Kidney tubule cell (primary cell): ENCODE measurements at places on chromosomes 13 and 19.

- no peak for DNase-seq
Measured at GRCh38 chr19:47239152-47239551, 8.2 kb upstream of the BBC3 start.

- DNase-seq: peak; percentile 6
Measured at GRCh38 chr13:32309312-32310133, 5.6 kb downstream of the ZAR1L start.

DNA sequence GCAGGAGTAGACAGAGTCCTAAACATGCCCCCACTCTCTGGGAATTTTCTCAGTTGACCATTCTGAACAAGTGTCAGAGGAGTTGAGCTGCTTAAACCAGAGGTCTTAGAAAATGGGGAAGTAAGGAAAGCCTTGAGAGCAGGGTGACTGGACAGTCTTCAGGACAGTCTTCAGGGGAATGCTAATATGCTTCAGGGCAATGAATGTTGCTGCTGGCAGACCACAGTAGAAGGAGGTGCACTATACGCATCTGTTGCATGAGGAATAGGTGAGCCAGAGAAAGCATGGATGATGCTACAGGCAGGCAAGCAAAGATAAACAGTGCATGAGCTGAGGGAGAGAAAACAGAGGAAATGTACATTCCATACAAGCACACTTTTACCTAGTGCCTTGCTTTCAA, 196.6 kb upstream of the GPR12 start:
- DNase-seq: no peak

DNA sequence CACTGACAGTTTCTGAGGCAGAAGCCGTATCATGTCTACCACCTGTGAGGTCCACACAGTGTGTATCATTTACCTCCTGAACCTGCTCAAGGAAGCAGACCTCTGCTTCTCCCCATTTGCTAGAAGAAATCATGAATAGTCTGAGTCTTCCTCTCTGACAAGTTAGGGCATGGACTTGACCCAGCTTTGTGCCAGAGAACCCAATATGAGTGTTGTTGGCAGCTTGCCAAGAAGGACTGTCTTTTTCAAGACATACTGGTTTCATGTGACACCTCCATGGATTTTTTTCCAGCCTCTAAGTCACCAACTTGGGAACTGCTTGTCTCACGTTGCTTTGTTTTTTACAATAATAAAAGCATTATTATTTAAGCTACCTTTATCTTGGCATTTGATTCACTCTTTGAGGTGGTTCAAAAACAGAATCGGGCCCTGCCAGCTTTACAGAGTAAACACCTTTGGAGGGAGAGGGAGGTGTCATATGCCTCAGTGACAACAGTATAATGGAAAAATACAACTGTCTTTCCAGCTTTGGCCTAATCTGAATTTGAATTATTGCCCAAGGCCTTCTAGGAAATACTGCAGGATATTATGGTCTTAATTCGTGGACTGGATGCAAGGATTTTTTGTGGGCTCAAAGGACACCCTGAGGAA, 9.6 kb downstream of the ZNF211 start:
- DNase-seq: no peak

GRCh38 chr13:67017276-67017675, 212.9 kb downstream of the PCDH9 start:
- no peak for DNase-seq

GRCh38 chr19:38134540-38135149, 89.4 kb downstream of the DPF1 start:
- peak; percentile 38 for DNase-seq

DNA sequence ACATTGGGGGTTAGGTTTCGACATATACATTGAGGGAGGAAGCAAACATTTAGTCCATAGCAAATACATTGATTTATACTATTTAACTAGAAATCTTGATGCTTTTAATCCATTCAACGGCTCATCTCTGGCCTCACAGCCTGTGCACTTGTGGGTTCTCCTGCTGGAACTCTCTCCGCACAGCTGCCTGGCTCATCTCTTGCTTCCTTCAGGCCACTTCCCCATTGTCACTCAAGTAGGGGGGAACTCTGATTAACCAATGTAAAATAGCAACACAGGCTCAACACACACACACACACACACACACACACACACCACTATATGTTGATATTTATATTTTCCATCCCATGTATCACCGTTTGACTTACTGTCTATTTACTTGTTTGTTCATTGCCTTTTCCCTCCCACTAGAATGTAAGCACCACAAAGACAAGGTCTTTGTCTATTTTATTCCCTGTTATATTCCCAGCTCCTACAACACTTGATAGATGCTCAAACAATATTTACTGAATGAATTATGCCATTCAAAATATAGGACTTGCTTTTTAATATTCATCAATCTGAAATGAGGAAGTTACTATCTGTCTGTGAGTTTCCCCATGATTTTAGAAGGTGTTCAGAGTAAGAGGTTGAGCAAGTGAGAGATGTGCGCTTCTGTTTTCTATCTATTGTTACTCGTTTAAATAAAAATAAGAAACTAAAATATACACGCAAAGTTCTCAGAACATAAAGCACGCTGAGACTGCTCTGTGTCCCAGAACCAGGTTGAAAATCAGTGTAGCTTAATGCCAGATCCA, 29.8 kb upstream of the PABPC3 start:
- DNase-seq: no peak

- DNase-seq: peak; percentile 37
Measured at GRCh38 chr19:4807188-4807587, 15.7 kb downstream of the FEM1A start.

GRCh38 chr19:41802770-41803169, 6.4 kb downstream of the CEACAM3 start:
- no peak for DNase-seq

GRCh38 chr13:35888457-35888883, 242.7 kb downstream of the DCLK1 start:
- no peak for DNase-seq

DNA sequence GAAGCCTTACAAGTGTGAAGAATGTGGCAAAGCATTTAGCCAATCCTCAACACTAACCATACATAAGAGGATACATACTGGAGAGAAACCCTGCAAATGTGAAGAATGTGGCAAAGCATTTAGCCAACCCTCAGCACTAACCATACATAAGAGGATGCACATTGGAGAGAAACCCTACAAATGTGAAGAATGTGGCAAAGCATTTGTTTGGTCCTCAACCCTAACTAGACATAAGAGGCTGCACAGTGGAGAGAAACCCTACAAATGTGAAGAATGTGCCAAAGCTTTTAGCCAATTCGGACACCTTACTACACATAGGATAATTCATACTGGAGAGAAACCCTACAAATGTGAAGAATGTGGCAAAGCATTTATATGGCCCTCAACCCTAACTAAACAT, 18.2 kb downstream of the ZNF726 start:
- DNase-seq: no peak

DNA sequence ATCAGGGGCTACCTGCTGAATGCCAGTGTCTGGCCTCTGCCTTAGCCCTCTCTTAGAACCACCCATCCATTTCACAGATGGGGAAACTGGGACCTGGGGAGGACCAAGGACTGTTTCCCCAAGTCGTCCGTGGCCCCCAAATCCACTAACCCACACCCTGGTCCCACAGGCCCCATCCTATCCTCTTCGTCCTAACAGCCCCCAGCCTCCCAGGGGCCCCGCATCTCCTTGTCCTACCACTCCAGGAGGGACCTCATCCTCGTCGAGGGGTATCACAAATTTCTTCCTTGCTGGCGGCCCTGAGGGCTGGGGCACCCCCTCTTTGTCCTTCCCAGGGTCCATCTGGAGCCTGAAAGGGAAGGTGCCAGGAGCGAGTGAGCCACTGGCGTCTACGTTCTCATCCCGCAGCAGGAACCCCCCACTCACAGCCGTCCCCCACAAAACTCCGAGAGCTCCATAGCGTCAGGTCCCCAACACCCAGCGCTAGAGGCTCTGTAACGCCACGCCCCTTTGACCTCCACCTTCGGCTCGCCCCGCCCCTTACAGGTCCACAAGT, 606 bp downstream of the ERCC1 start:
- DNase-seq: no peak

DNA sequence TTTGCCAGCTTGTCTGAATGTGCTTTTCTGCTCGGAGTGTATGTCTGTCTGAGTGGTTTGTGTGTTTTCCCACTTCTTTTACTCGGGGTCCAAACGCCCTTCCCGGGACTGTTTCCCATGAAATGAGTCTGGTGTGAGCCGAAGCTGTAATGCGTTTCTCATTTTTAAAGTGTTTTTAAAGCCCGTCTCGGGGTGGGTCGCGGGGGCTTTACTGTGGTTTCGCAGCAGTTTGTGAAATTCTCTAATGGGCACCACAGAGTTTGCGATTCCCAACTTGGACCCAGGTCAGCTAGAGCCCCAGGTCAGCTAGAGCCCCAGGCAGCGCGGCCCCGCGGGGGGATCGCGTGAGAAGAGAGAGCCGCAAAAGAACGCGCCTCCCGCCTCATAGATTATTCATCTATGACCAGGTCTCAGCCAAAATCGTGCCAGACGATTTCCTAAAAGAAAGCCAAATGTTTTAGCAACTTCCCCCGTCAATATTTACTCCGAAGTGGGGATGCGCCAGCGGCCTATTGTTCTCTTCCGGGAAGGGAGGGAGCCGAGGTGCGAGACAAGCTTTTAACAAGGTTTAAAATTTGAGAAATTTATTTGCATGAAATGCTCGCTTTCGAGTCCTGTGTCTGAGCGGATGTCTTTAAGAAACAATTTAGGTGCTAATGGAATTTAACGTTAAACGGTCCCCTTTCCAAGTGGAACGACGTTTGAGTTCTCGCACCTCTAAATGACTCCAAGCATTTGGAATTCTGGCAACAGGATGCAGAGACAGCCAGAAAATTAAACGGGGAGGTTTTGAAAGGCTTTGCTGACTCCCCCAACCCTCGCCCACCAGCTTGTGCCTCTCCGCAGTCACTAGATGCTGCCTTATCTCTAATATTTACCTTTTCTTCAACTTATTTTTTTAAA, 2.2 kb downstream of the ZIC2 start:
- DNase-seq: no peak

GRCh38 chr19:55099557-55100506, 17.6 kb downstream of the PPP1R12C start:
- DNase-seq: no peak

DNA sequence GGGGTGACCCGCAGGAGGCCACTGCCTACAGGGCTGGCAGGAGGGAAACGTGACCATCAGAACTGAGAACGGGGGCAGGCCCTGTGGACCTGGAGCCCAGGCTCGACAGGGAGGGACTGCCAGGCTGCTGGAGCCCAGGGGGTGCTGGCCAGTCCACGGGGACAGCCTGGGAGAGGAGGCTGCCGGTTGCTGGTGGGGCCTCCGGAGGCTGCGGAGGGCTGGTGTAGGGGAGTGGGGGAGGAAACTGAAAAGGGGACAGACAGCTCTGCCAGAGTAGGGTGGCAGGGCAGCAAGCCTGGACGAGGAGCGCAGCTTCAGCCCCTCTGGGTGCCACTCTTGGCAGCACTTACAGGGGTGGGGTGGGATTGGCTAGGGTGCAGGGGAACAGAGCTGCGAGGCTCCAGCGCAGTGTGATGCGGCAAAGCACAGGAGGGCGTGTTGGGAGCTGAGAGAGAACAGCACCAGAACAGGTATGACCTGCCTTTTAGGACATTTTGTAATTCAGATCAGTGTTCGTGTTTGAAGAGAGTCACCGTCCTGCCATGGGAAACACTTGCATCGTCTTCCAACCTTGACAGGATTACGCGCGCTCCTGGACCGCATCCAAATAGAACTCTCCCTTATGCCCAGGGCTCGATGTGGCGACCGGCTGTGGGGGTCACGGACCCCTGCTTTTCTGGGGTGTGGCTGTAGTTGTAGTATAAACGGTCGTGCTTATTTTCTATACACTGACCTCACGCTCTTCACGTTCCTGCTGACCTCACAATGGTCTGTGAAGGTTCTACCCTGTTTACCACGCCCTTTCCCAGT, 19.9 kb upstream of the ARHGEF7 start:
- no peak for DNase-seq

DNA sequence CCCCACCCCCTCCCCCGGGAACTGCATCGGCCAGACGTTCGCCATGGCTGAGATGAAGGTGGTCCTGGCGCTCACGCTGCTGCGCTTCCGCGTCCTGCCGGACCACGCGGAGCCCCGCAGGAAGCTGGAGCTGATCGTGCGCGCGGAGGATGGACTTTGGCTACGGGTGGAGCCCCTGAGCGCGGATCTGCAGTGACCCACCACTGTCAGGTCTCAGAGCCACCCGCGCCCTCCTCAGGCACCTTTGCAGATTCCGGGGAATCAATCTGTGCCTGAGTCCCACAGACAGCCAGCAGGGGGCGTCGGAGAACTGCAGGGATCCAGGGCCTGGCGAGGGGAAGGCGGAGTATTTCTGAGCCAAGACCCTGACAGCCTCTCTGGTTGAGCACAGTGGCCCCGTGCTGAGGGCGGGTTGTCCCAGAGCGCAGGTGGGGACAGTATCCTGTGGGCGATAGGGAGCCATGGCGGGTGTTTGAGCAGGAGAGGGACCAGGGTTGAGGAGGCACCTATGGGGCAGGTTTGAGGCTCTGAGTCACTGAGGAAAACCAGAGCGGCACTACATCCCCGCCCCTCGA, 30.4 kb upstream of the CYP4F8 start:
- DNase-seq: peak; percentile 65

GRCh38 chr19:13961826-13962698, 9.8 kb downstream of the DCAF15 start:
- no peak for DNase-seq

- DNase-seq: peak; percentile 43
Measured at GRCh38 chr19:10043286-10043927, 30.1 kb downstream of the RDH8 start.

GRCh38 chr13:46181840-46182490, at the start of gene LCP1:
Gene LCP1 (minus strand): TSS chr13:46182177. CDS start chr13:46159662, 22,515 bp downstream.
- peak; percentile 50 for DNase-seq

DNA sequence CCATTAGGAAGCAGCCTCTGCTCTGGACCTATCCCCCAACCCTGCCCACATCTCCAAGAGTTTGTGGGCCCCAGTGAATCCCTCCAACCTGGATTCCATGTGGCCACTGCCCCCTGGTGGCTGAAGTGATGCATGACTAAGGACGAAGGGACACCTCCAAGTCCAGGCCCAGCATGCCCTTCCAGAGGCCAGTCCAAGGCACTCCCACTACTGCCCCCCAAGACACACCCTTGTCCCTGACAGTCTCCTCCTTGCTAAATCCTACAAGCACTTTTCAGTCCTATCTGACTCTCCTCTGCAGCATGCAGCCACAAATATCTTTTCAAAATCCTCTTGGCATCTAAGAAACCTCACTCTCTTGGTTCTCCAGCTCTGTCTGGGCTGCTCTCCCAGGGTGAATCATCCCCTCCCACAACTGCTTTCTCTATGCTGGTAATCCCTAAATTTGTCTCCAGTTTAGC, 33.0 kb downstream of the DEDD2 start:
- DNase-seq: peak; percentile 67

- DNase-seq: no peak
Measured at GRCh38 chr19:32813862-32814425, 55.6 kb downstream of the SLC7A9 start.

- DNase-seq: peak; percentile 31
Measured at GRCh38 chr13:52454459-52454819, 839 bp upstream of the CKAP2 start.
